ENCODE measurements at places on chromosomes 1 and 21.

- no peak for DNase-seq
These were observed 43.8 kb upstream of the PRRX1 start for GRCh38 chr1:170620164-170620563.

- peak; percentile 77 for DNase-seq
These were observed 3.6 kb downstream of the REN start for GRCh38 chr1:204162494-204163074.

- no peak for DNase-seq
These were observed 43.1 kb downstream of the SKI start for GRCh38 chr1:2271211-2271721.

DNA sequence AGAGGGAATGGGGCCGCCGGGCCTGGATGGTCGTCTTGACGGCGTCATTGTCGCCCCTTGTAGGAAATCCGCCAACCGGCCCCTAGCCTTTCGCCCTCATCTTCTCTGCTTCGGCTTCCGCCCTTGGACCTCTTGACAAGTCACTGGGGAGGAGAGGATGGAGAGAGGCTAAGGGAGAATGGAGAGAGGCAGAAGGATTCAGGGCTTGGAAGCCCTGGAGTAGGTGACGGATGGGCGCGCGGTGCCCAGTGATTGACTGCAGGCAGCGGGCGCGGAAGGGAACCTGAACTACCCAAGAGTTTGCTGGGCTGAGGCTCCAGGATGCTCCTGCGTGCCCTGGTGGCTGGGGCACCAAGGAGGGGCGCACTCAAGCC is 651 bp downstream of the PDE4B start:
- DNase-seq, result no peak

DNA sequence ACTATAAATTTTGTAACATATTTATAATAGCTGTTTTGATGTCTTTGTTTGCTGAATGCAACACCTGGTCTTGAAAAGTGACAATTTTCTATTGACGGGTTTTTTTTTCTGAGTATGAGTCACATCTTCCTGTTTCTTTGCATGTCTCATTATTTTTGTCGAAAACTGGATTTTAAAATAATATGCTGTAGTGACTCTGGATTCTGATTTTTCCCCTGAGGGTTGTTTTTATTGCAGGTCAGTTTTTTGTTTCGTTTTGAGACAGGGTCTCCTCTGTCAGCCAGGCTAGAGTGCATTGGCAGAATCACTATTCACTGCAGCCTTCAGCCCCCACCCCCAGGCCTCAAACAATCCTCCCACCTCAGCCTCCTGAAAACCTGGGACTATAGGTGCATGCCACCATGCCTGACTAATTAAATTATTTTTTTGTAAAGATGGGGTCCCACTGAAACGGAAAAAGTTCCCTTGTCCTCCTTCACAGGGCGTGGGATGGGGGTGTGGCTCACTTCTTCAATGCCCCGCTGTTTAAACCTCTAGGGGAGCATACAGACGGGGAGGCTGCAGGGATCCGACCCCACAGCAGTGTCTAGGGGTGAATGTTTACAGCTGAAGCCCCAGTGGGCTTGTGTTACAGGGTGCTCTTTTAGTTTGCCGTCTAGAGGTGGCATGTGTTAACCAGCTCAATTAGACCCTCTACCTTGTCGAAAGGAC is 11.3 kb upstream of the PPIE start:
- DNase-seq, result no peak

DNA sequence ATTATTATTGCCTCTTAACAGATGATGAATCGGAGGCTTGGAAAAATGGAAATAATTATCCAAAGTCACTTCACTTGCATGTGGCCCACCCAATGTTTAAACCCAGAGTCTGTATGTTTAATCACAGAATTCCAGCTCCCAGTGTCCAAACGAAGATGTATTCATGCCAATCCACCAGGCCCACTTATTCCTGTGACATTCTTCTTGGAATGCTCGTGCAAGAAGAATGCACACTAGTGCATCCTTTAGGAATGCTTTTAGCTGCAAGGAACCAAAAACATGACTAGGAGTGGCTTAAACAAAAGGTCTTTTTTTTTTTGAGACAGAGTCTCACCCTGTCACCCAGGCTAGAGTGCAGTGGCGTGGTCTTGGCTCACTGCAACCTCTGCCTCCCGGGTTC is 8.9 kb upstream of the OPRD1 start:
- no peak for DNase-seq

DNA sequence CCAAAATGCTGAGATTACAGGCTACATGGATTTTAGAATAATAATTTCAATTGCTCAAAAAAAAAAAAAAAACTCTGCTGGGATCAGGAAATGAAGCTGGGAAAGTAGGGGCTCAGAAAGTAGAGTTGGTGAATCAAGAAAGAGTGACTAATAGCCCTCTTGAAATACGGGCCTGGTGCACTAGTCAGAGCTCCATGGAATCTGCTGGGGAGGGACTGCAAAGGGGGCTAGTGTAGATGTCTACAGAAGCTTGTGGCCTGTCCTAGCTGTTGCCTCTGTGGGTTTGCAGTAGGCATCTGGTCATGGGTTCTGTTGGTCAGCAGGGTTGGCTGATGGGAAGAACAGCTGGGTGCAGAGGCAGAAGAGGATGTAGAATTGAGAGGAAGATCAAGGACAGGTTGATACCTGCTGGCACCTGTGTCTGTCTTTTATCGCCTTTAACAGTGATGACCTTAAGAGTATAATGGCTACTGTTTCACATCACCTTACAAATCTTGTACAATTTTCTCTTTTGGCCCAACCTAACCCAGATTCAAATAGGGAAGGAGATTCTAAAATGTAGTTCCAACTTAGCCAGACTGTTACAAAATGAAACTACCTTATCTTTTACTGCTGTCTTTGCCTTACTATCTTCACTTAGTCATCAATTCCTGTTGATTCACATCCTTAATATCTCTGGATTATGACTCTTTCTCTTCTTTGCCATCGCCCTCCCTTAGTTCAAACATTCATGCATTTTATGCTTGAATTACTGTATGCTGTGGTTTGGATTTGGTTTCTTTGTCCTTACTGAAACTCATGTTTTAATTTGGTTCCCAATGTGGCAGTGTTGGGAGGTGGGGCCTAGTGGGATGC is 126.2 kb downstream of the GIPC2 start:
- no peak for DNase-seq

- no peak for DNase-seq
These were observed 8.6 kb upstream of the RASSF5 start for GRCh38 chr1:206498685-206499084.

DNA sequence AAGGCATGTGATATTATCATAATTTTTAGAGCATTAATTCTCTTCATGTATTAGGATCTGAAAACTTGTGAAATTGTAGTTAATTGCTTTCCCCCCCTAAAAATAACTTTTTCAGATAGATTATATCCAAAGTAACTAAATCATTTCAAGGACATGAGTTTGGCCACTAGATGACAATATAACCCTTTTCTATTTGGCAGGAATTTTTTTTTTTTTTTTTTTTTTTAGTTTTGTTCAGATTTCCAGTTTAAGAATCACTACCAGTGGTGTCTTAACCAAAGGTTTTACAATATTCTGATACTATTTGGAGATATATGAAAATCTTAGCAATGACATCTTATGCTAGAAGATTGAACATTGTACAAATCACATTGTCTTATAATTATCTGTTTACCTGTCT is 370.8 kb downstream of the AMY1C start:
- DNase-seq, result no peak

GRCh38 chr1:47491341-47491753 is 53.5 kb downstream of the FOXD2 start:
- no peak for DNase-seq

- DNase-seq, result peak; percentile 53
These were observed 88.8 kb downstream of the ST3GAL3 start for GRCh38 chr1:43796111-43796581.

Data from lung (tissue), 17 donors.